Aorta (tissue), 5 donors: ENCODE measurements at places on chromosomes 12 and 14. TPM values are rescaled to one million over a fixed set of nuclear protein-coding genes. Genes with fewer than 3 reads are reported as not detected.

DNA sequence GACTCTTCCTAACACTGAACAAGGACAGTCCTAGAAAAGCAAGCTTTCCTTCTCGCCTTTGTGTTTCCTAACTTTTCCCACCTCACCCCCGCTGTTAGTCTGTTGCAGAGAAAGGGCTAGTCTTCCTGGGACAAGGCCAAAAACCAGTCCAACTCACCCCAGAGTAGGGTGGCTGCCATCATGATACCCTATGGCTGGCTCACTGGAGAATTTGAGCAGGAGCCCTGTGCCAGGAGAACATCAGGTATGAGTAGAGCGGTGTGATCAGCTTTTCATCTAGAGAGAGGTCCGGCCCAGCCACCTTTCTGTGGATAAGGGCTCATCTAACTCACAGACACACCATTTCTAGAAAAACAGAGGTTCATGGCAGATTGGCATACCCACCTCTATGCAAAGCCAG, 16.7 kb upstream of the ZFP36L1 start:
- peaks cover 6% of the 10 kb centered on the region for H3K4me1 ChIP-seq
- no peaks in the 10 kb centered on the region for H3K36me3 ChIP-seq
- DNase-seq: no peak
- H3K27ac ChIP-seq: no peak overlapping the region

DNA sequence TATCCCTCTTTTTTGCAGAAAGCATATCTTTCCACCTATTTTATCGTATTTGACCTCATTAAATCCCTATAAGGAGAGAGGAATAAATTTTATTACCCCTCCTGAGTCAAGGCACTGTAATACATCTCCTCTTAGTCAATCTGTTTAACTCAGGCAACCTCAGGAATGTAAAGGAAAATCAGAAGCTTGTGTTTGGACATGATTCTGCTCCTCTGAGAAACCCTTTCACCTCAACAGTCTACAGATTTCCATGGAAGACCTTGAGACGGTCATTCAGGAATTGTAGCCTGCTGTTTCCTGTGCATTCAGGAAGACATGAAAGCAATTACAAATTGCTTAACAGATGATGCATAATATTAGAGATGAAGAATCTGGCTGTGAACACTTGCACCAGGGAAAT, 360.8 kb downstream of the PAWR start:
- H3K27me3 ChIP-seq: no peaks in the 10 kb centered on the region
- H3K4me1 ChIP-seq: no peaks in the 10 kb centered on the region
- H3K27ac ChIP-seq: no peak overlapping the region
- no peak overlapping the region for H3K4me3 ChIP-seq

GRCh38 chr12:66739940-66740651, 61.2 kb upstream of the GRIP1 start:
- H3K4me3 ChIP-seq: no peak overlapping the region
- no peak overlapping the region for H3K27ac ChIP-seq
- no peak for DNase-seq
- no peaks in the 10 kb centered on the region for H3K36me3 ChIP-seq
- peaks cover 2% of the 10 kb centered on the region for H3K27me3 ChIP-seq

Gene LRTM2
- not detected for total RNA-seq
